ENCODE measurements at places on chromosomes 2 and 18.

DNA sequence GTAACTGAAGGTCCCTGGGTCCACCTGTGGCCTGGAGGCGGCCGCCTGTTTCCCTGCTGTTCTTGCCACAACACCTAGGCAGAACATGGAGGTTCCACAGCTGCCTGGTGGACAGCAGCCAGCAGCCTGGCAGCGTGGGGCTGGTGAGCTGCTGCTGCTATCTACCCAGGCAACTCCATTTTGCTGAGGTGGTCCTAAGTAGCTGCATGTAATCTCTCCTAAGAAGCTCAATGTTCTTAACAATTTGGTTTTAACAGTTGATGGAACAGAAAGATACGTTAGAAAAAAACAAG, 66.7 kb downstream of the NDUFA10 start:
- no peak for DNase-seq

GRCh38 chr2:229539628-229540027, 174.7 kb downstream of the DNER start:
- DNase-seq: no peak

DNA sequence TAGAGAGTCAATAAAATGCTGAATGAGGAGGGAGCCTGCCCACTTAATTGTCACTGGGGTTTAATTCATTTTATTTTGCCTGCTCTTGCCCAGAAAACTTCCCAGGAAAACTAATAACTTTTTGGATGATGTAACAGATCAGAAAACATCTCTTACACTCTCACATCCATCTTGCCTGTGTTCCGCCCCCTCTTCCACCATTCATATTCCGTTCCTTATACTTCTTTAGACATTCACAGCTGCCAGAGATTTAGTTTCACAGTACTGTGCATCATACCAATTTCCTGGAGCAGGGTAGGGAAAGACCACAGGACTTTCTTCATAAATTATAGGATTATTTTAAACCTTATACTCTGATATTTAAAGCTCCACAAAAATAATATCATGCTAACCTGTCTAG, 776.1 kb upstream of the SOX11 start:
- no peak for DNase-seq

DNA sequence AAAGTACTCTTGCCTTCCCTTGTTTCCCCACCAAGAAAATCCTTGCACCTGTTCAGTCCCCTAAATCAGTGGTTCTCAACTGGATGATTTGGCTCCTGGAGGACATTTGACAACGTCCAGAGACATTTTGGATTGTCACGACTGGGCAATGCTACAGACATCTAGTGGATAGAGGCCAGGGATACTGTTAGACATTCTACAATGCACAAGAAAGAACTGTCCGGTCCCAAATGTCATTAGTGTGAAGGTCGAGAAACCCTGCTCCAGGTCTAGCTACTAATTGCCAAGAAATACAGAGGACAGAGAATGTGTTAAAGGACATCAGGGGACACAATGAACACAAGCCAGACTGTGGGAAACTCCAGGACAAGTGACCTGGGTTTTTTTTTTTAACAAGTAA, 60.0 kb downstream of the LRP2 start:
- DNase-seq: no peak

DNA sequence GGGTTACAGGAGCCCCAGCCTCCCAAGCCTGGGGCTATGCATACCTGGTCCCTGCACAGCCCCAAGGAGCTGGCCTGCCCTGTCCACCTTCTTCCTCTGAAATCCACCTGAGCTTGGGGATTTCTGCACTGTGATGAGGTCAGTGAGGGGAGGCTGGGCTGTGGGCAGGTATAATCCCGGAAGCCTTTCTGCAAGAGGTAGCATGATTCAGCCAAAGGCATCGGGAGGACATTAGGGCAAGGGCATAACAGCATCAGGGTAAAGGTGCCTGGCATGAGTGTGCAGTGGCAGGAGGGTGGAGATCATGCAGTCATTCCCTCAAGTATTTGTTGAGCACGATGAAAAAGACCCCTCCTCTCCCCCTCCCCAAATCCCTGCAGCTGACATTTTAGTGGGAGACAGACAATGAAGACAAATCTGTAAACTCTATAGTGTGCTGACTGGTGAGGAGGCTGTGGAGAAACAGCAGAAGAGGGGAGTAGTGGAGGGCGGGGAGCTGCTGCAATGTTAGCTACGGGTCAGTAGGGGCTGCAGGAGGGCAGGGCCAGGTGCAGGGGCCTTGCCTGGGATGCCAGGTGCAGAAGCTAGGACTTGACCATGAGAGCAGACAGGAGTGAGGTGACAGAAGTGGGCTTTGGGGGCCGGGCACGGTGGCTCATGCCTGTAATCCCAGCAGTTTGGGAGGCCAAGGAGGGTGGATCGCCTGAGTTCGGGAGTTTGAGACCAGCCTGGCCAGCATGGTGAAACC, 18.7 kb downstream of the ZFP36L2 start:
- no peak for DNase-seq

DNA sequence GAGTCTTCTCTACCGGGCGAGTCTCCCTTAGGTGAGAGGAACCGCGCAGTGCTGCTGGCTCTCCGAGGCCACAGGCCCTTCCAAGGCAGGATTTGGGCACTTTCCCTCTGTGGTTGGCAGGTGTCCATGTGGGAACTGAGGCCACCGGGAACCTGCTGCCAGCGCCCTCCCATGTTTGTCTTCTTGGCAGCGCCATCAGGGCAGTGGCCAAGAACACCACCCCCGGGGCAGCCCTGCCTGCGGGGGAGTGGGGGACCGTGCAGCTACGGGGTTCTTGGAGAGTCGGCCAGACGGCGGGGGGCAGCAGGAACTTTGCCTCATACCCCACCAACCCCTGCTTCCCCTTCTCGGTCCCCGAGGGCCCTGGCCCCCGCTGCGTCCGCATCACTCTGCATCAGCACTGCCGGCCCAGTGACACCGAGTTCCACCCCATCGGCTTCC, 10.0 kb downstream of the CAPN10 start:
- DNase-seq: no peak

DNA sequence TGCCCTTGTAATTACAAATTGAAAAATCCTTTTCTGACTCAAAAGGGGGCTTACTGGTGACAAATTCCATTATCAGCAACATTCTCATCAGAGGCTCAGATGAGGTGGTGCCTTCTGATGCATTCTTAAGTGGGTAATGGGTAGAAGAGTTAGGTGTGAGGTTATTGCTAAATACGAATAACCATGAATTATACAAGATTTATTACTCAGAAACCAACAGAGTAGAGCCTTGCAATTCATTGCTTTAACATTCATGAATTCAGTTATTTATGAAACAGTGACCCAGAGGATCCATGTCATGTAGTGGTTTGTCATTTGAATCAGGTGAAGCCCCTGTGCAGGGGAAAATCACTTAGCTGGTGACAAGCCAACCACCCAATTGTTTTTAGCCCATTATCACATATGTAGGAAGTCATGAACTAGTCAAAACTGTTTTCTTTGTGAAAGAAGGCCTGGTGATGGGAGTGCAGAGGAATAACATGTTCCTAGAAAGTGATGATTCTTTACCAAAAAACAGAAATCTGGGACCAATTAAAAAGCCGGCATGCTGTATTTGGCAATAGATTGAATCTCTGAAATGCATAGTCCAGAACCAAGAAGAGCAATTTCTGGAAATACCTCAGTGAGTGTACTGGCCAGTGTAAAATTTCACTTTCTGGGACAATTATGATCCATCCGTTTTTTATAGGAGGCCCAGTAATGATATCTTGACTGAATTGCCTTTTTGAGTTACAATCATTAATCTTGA, 70.2 kb downstream of the CRIM1 start:
- no peak for DNase-seq

DNA sequence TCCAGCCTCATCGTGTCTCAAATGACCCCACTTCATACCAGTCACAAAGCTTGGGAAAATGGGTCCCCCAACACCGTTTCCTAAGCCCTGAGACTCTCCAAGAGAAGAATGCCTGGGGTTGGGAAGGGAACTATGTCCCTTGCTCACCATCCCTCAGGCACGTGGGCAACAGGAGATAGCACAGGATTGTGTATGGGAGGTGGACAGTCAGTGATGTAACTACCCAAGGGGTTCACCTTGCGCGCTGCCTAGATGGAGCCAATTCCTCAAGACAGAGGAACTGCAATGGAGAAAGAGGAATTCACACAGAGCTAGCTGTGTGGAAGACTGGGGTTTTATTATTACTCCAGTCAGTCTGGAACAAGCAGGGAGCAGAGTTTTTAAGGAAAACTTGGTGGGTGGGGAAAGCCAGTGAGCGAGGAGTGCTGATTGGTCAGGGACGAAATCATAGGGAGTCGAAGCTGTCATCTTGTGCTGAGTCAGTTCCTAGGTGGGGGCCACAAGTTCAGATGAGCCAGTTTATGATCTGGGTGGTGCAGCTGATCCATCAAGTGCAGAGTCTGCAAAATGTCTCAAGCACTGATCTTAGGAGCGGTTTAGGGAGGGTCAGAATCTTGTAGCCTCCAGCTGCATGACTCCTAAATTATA, 13.8 kb upstream of the CXCR1 start:
- no peak for DNase-seq

DNA sequence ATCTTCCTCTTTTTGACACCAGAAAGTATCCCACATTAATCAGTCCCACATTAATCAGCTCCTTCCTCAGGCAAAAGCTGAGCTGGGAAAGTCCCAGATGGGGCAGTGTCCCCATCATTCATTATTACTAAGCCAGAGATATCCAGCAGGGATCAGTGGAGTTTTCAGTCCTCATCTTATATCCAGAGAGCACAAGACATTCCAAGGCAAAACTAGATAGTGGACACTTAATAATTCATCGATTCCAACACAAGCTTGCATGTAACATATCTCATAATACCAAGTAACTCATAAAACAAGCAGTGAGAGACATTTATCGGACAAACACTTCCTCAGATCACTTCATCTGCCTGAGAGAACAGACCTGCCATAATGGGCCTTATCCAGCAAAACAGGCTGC, 53.1 kb downstream of the MCFD2 start:
- DNase-seq: no peak

GRCh38 chr2:54258166-54258565, 2.1 kb upstream of the TSPYL6 start:
- DNase-seq: no peak

GRCh38 chr2:145644820-145645302, 1124.9 kb upstream of the ZEB2 start:
- no peak for DNase-seq

DNA sequence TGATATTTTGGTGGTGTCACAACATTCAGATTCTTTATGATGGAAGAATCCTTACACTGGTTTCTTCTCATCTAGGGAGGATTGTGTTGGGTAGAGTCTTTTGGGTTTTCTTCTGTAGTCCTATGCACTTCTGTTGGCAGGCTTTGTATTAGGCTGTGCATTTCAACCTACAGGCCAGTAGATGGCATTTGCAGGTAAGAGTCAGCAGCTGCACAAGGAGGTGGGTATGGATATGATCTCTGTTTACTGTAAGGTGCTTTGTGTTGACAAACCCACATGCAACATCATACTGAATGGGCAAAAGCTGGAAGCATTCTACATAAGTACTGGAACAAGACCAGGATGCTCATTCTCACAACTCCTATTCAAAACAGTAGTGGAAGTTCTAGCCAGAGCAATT, 656.8 kb downstream of the METTL4 start:
- peak; percentile 37 for DNase-seq

GRCh38 chr18:65587491-65587890, 163.3 kb upstream of the CDH7 start:
- no peak for DNase-seq

GRCh38 chr2:177275040-177275742, 10.7 kb upstream of the NFE2L2 start:
- no peak for DNase-seq
